ENCODE measurements at places on chromosomes 16 and 17.
A peak's percentile ranks its signal among the peaks of the same experiment; 100 is the strongest.

DNA sequence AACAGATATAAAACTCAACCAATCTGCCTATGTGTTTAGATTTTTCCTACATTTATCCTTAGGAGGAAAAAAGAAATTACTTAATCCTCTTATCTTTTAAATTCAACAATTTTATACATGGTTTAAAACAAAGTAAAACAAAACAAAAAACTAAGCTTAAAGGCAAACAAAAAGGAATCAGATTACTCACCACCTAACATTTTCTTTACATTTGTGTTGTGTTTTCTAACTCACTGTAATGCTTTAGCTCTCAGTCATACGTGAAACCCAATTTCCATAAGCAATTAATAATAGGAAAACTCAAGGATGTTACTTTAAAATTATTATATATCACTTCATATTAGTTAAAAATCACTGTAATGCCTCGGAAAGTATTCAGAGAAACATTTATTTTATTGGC is 6.7 kb upstream of the IRX5 start:
- DNase-seq, result no peak

DNA sequence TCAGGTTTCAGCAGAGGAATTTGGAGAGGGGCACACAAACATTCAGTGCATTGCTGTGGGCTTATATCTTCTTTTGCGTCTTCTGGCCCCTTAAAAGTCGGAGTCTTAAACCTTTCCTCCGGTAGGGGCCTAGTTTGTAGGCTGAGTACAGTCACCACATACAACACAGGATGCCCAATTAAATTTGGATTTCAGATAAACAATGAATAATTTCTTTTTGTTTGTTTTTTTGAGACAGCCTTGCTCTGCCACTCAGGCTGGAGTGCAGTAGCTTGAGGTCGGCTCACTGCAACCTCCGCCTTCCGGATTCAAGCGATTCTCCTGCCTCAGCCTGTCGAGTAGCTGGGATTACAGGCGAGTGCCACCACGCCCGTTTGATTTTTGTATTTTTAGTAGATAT is 26.7 kb upstream of the ADORA2B start:
- no peak for DNase-seq

DNA sequence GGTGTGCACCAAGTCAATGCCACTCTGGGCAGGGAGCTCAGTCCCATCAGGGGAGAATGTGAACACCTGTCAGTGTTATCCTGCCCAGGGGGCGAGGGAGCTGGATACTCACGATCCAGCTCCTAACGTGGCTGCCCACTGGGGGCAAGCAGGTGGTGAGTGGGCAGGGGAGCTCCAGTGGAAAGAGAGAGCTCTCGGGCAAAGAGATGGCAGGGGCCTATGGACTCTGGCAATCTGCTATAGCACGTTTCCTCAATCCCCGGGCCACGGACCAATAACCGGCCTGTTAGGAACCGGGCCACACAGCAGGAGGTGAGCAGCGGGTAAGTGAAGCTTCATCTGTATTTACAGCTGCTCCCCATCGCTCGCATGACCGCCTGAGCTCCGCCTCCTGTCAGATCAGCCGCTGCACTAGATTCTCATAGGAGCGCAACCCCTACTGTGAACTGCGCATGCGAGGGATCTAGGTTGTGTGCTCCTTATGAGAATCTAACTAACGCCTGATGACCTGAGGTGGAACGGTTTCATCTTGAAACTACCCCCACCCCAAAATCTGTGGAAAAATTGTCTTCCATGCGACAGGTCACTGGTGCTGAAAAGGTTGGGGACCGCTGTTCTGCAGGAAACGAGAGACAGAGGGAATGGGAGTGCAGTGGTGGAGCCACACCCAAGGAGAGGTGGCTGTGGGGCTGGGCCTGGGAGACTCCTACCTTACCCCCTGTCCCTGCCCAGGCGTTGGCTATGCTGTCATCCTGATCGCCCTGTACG is 15.6 kb downstream of the SLC6A2 start:
- DNase-seq, result no peak

DNA sequence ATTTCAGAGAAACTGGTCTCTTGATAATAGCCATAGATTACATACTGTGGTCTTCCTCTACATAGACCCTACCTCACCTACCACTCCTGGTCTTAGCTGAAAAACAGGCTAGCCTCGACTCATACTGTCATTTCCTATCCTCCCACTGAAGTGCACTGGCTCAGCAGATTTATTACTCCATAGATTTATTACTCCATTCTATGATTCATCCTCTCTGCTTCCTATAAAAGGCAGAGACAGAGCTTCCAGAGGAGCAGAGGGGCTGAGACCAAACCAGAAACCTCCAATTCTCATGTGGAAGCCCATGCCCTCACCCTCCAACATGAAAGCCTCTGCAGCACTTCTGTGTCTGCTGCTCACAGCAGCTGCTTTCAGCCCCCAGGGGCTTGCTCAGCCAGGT is at the start of gene CCL7:
CCL7 (plus strand) TSS at position 253 of the 400 bp plus-strand sequence; CDS start at position 323, 70 bp downstream.
- no peak for DNase-seq

DNA sequence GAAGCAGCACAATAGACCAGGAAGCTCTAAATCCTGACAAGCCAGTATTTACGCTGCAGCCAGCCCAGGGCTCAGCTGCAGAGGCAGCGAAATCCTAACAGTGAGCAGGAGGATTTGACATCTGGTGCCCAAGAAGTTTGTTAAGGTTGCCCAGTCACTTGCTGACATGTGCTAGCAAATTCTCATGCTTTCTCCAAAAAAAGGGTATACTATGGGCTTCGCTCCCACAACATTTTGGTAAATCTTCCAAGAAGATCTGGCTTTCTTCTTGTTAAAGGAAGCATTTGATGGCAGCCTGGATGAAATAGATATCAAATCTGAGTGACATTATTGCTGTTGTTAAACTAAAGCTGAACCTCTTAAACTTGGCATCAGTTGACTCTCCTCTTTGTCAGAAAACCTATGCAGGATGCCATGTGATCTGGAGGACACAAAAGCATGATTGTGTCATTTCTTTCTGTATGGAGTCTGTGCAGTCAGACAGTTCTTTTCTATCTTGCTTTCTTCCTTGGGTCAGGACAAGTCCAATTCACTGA is 949.7 kb upstream of the RBFOX1 start:
- DNase-seq, result no peak

DNA sequence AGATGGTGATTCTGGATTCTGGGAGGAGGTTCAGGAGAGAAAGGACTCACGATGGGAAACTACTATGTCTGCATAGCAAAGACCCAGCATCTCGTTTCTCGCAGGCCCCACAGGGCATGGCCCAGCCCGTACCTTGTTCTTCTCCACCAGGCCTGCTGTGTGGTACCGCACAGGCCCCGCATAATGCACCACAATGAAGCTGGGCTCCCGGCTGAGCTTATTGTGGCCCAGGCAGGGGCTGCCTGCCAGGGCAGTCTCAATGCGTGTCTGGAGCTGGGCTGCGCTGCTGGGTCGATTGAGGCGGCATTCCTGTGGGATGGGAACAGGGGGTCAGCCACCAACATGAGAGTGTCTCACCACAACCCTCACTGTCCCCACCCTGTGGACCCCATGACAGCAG is 20.4 kb downstream of the ZNHIT3 start:
- no peak for DNase-seq

- DNase-seq, result no peak
Measured at GRCh38 chr16:30724641-30725417, 23.4 kb upstream of the PHKG2 start.

DNA sequence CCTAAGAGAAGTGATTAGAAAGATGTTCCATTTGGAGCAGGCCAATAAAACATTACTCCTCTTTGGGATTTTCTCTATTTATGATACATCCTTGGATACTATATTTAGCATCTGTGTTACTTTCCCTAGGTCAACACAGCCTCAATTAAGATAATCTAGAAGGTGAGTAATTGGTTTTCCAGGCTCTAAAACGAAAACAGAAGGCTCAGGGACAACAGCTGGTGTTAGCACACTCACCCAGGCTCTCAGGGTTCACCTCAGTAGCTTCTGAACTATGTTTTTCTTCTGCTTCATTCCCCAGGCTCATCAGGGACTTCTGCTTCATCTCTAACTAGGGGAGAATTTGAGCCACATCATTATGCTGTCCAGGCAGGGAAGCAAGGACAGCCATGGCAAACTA is 76.6 kb downstream of the ZZEF1 start:
- DNase-seq, result no peak

DNA sequence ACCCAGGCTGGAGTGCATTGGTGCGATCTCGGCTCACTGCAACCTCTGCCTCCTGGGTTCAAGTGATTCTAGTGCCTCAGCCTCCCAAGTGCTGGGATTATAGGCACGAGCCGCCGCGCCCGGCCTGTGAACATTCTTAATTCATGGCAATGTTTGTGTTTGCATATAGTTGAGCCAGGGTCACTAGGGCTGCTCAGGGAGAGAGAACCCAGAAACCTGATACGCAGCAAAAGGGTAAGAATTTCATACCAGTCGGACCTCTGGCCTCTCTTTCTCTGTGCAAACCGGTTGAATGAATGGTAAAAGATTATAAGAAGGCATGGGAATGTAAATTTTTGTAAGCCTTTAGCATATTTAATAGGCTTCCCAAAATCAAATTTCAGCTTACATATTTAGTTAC is 6.9 kb upstream of the TMEM98 start:
- no peak for DNase-seq

GRCh38 chr16:278863-279366 is 1.5 kb upstream of the ARHGDIG start:
- no peak for DNase-seq

DNA sequence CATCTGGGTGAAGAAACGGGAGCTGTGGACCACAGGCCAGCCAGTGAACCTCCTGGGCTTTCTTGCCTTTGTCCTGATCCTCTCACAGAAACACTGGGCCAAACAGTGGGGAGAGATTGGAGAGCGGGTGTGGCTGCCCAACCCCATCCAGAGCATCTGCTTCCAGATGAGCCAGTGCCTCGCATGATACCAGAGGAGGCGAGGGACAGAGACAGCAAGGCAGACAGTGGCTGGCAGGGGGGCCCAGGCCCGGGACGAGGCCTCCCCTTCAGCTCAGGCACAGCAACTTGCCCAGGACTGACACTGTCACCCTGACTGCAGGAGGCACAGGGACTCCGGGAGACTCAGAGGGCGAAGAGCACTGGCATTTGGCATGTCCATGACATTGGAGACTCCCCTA is 12.0 kb downstream of the ARHGEF15 start:
- DNase-seq, result no peak

DNA sequence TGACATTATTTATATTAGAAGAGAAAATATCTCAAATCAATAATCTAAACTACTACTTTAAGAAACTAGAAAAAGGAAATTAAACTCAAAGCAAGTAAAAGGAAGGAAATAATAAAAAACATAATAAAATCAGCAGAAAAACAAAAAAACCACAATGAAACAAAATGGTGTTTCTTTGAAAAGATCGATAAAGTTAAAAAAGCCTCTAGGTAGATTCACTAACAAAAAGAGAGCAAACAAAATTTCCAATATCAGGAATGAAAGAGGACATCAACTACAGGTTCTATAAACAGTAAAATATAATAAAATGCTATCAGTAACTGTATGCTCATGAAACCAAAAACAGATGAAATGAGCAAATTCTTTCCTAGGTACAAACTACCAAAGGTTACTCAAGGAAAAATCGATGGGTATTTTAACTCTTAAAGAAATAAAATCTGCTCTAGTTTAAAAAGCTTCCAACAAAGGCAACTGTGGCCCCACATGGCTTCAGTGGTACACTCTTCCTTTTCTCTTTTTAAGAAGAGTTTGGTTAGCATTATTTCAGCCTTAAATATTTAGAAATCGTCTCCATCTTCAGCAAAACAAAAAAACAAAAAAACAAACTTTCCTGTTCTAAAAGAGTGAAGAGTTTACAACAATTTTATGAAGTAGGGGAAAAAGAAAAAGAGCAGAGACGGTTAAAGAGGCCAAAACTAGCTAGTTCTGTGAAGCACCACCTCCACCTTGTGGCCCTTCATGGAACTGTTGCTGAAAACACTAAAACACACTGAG is 102.2 kb downstream of the TRIM37 start:
- peak; percentile 77 for DNase-seq

DNA sequence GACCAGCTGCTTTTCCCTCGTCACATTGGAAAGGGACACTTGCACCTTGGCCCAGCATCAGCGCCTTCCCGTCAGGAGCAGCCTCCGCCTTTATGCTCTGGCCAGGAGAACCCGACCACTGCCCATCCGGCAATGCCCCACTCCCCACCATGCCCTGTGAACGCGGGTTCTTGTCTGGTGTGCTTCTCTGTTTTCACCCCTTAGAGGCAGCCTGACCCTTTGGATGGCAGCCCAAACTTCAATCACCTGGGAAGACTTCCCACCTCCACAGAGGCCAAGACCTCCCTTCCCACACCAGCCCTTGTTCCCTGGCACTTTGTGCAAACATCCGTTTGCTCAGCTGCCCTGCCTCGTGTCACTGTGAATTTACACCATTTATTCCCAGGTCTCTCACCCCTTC is 87.0 kb downstream of the DNAH17 start:
- no peak for DNase-seq

DNA sequence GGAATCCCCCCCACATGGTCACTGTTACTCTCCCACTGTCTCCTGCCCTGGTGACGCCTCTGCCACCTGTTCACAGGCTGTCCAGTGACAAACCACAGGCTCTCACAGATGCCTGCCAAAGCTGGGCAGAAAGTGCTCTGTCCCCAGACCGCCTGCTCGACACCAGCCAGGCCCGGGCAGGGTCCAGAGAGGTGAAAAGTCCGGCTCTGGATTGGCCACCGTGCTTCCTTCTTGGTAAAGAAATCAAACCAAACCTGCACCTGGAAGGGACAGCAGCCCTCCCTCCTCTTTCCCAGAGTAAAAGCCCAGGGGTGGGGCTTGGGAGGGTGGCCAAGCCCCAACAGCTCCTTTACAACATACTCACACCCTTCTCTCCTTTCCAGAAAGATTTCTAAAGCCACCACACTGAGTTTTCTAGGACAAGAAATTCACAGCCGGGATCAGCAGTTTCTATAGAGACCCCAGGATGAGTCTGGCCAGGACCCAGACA is 6.2 kb downstream of the PCGF2 start:
- no peak for DNase-seq

GRCh38 chr17:76707985-76708807 is 2.6 kb downstream of the MXRA7 start:
- DNase-seq, result no peak

DNA sequence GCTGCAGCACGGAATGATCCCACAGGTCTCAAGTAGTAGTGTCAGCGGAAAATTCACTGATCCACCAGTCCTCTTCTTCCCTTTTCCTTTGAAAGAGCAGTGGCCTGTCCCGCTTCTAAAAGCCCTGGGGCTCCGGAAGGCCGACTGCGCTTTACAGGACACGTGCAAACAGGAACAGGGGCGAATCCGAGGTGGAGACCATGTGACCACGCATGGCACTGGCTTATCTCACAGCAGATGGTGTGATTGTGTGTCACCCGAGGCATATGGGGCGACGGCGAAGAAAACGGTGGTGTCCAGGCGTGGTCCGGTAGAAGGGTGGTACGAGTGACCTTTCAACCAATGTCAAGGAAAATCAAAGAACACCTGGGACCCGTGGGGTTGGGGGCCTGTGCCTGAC is 12.0 kb upstream of the KCNJ18 start:
- no peak for DNase-seq

GRCh38 chr16:85454171-85454872 is 158.8 kb upstream of the GSE1 start:
- DNase-seq, result no peak

GRCh38 chr17:42618442-42619150 is 9.1 kb downstream of the TUBG1 start:
- peak; percentile 37 for DNase-seq
